Pulmonary artery endothelial cell (primary cell): ENCODE measurements at places on chromosomes 4 and X. TPM values are rescaled to one million over a fixed set of nuclear protein-coding genes. Genes with fewer than 3 reads are reported as not detected.

Gene ATP6AP2
- total RNA-seq, result 85.7 and 105 TPM in 2 replicates

Gene GAGE12D
- total RNA-seq, result not detected in 2 replicates

Gene CLDN34
- total RNA-seq, result 0.07 and 0.26 TPM in 2 replicates

Gene TEX11
- not detected in 2 replicates for total RNA-seq

Gene KLHL13
- total RNA-seq, result 14.3 and 15.5 TPM in 2 replicates

Gene PHEX
- 0.56 and 1.1 TPM in 2 replicates for total RNA-seq

Gene CNGA1
- total RNA-seq, result not detected in 2 replicates

Gene MAGEE2
- not detected in 2 replicates for total RNA-seq

Gene ASMTL
- total RNA-seq, result 8.9 and 25.5 TPM in 2 replicates

Gene GRIA2
- total RNA-seq, result 0.07 TPM in 1 of 2 replicates, not detected in the other

Gene ZC4H2
- 4.6 and 5.5 TPM in 2 replicates for total RNA-seq

Gene FNIP2
- 13.0 and 22.0 TPM in 2 replicates for total RNA-seq

Gene CSN1S1
- total RNA-seq, result not detected in 2 replicates
